ENCODE measurements at places on chromosomes 6 and 20.

GRCh38 chr20:19277381-19277780 lies 64.9 kb downstream of the SLC24A3 start:
- DNase-seq: no peak

DNA sequence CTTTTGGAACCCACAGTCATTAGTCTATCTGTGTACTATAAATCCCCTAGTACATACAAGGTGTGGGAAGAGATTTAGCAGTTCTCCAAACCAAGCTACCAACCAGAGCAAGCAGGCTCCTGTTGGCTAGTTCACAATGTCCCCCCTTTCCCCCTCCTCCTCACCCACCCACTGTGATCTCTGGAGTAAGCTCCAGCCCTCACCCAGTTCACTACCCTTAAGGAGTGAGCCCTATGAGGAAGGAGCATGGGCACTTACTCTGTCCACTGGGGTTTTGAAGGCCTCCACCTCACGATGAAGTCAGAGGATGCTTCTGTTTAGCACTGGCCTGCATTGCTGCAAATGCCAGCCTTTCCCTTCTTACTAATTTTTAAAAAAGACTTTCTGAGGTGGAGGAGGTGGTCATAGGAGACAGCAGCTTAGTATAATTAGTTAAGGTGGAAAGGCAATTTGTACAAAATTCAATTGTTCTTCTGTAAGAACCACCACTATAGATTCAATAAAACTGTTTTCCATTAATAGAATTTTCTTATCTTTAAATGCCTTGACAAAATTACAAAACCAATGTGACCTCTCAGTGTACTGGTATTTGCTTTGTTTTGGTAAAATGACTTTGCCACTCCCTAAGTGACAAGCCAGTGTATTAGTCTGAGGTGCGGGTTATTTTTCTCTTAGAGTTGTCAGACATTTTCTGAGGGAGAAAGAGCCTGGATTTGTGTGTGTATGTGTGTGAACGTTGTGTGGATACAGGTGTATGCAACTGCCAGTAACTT lies 86.2 kb downstream of the TULP4 start:
- no peak for DNase-seq

DNA sequence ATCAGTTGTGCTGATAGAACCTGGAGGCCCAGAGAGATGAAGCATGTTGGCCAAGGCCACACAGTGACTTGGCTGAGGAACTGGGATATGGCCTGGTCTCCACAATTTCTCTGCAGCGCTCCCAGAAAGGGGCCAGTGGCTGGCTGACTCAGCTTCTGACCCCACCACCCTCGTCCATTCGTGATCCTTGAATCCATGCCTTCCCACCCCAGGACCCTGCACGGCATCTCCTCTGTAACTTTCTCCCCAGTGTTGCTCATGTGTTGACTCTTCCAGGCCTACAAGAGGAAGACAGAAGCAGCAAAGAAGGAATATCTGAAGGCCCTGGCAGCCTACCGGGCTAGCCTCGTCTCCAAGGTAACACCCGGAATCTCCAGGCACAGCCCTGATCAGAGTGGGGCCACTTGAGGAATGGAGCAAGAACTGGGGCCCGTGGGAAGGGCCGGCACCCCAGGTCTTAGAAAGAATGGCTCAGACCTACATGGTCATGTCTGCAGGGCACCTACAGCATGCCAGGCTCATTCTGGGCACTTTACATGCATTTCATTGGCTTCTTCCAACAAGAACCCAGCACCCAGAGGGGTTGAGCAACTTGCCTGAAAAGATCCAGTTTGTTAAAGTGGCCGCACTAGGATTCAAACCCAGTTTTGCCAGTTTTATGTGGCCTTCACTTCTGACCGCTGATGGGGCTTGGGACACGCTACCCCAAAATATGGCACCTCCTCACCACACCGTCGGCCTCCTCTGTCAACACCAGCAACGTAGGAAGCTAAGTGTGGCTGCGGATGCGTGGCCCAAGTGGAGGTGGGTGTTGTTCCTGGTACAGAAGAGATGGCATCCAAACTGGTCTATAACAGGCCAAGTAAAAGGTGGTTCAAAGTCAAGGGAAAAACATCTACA lies 122.2 kb downstream of the JPH2 start:
- DNase-seq: no peak

- DNase-seq: no peak
These were observed 26.7 kb downstream of the ECI2 start for GRCh38 chr6:4108561-4109093.

- no peak for DNase-seq
These were observed 21.9 kb upstream of the TAF8 start for GRCh38 chr6:42028234-42029061.

DNA sequence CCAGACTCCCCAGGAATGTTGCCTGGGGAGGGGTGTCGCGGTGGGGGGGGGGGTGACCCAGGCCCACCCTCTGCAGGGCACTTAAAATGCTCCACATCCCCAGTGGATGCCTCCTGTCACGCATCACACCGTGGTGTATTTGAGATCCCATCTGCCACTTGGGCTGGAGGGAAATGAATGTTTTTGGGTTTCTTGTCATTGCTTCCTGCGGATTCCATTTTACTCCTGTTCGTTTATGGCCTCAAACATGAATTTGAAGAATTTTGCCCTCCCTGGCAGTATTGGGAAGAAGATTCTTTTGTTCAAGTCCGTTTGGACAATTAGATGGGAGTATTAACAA lies 544 bp upstream of the KHDC1 start:
- DNase-seq: no peak

- DNase-seq: peak; percentile 58
These were observed 8.6 kb upstream of the BTNL2 start for GRCh38 chr6:32415521-32416019.

GRCh38 chr6:46556053-46556452 lies 64.8 kb upstream of the RCAN2 start:
- no peak for DNase-seq

- no peak for DNase-seq
These were observed 177.6 kb downstream of the RNF144B start for GRCh38 chr6:18564775-18565174.

DNA sequence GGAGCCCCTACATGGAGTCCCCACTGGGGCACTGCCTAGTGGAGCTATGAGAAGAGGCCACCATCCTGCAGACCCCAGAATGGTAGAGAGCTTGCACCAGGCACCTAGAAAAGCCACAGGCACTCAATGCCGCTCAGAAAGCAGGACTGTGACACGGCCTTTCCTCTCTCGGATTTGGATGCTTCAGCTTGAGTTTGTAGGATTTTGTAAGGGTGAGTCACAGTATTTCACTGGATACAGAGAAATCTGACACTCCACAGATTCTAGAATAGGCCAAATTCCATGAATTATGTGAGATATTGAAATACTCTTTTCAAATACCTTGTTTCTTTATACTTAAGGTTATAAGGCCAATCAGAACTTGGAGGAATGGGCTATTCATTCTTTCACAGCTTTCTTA lies 424.5 kb downstream of the HTR1B start:
- DNase-seq: no peak

GRCh38 chr6:5457041-5457440 lies 195.7 kb downstream of the FARS2 start:
- DNase-seq: no peak

GRCh38 chr6:7249391-7249790 lies 63.6 kb downstream of the SSR1 start:
- DNase-seq: no peak

GRCh38 chr20:60062431-60063047 lies 104.3 kb downstream of the CDH26 start:
- DNase-seq: no peak

DNA sequence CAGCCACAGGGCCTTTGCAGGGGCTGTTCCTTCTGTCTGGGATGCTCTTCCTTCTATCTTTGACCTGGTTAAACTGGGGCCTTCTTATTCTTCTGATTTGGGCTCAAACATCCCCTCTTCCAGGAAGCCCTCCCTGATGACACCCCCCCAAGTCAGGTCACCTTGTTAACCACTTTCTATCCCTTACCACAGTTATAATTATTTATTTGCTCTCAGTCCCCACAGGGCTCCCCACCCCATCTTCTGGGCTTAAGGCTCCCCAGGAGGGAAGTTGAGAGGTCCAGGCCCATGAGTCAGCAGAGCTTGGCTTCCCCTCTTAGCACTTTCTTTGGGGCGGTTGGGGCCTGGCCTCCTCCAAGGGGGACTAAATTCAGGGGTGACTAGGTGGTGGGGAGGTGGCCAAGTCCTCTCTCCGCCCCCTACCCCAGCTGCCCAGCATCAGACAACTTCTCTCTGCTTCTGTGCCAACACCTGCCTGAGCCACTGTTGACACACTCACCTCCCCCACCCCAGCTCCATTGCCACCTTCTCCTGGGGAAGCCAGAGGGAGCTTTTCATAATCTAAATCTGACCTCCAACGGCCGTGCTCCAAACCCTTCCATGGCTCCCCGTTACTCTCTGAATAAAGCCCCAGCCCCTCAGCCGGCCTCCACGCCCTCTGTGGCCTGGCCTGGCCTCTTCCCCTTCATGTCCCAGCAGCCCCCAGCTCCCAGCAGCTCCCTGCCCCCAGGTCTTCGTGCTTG lies 70.0 kb downstream of the CEBPB start:
- DNase-seq: no peak

- no peak for DNase-seq
These were observed 2.6 kb downstream of the FASTKD5 start for GRCh38 chr20:3156811-3157619.

DNA sequence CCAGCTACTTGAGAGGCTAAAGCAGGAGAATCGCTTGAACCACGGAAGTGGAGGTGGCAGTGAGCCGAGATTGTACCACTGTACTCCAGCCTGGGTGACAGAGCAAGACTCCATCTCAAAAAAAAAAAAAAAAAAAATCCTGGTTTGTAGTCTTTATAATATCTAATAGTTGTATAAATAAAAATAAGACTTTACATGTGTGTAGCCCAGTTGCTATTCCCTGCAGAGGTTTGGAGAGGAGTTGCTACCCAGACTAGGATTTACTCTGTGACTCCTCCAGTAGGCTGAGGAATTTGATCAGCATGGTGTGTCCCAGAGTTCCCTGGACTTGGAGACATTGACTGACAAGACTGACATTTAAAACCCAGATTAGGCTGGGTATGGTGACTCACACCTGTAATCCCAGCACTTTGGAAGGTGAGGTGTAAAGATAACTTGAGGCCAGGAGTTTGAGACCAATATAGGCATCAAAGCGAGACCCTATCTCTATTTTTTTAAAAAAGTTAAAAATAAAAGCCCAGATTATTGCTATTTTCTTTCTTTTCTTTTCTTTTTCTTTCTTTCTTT lies 10.2 kb downstream of the CHMP4B start:
- no peak for DNase-seq

GRCh38 chr6:84882768-84883766 lies 118.7 kb upstream of the TBX18 start:
- DNase-seq: no peak

DNA sequence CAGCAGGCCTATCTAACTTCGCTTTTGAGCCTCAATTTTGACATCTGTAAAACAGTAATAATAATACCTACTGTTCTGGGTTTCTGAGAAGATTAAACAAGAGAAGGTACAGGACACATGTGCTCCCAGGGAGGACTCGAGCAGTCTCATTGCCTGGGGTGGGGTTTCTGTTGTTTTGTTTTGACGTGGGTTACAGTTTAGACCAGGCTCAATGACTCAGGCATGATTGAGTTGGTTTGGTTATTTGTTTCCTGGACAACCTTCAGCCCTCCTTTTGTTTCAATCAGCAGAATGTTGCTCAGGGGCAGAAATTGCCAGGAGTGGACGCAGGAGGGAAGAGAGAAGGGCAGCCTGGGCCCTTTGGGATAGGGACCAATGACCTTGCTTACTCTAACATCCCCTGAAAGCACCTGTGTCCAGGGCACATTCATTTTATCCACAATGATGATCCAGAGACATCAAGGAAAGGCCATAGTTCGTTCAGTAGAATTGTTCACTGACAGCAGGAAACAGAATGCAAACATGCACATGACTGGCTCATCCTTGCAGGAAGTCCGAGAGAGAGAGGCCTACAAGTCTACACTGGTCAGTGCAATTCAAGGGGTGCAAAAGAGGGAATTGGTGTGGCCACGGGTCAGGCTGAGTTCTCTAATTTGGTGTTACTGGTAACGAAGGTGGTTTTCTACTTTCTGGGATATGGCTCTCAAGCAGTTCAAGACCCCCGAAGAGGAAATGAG lies 74.5 kb upstream of the MRPS10 start:
- DNase-seq: no peak

- DNase-seq: no peak
These were observed 135.2 kb upstream of the TCF21 start for GRCh38 chr6:133753756-133754155.

GRCh38 chr20:57003012-57003411 lies 263.4 kb downstream of the BMP7 start:
- no peak for DNase-seq

DNA sequence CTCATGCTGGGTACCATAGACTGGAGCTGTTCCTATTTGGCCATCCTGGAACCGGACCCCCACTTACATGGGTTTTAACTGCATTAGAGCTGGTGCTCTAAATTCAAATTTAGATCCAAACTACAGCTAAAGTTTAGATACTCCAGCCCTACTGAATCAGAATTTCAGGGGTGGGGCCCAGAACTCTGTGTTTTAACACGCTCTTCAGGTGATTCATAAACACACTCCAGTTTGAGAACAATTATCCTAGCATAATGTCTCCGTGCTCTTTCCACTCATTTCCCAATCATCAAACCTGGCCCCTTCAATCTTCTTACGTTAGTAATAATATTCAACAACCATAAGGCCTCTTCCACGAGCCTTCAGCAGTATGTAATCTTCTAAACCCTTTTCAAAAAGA lies 15.3 kb downstream of the TRPC4AP start:
- DNase-seq: no peak

DNA sequence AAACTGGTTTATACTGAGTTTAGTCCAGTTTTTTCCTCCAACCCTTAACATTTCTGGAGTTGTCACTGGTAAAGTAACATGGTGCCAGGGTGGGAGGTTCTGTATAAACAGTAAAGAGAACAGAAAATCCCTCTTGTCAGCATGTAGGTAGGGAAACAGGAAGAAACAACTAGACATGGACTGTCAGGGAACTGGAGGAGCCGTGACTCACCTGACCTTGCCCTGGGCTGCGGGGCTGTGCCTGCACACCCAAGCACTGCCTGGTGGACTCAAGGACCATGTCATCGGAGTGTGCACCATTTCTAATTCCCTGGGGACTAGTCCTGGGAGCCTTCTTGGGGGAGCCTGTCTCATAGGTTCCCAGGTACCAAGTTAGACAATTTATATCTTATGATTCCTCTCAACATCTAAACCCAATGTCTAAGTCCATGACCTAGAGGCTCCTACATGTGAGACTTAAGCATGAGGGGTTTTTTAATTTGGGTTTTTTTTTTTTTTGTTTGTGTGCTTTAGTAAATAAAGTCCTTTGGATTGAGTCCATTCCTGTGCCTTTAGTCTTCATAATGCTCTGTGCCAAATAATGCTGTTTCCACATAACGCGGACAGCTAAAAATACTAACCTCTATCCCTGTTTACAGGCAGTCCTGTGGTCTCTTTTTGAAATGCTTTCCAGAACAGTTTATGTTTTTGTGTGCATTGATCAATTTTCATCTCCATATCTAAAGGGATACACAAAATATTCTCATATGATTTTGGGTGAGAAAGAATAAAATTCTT lies 136.9 kb upstream of the SUPT3H start:
- no peak for DNase-seq

Measured in stimulated activated CD4-positive, alpha-beta T cell treated with anti-CD3 and anti-CD28 coated beads, Interleukin-1b, Interleukin-23, amount 100 ng/mL, for 24 hours (primary cell).